Tibial nerve (tissue), 4 donors: ENCODE measurements at places on chromosomes 1 and 21. TPM values are rescaled to one million over a fixed set of nuclear protein-coding genes. Genes with fewer than 3 reads are reported as not detected.

DNA sequence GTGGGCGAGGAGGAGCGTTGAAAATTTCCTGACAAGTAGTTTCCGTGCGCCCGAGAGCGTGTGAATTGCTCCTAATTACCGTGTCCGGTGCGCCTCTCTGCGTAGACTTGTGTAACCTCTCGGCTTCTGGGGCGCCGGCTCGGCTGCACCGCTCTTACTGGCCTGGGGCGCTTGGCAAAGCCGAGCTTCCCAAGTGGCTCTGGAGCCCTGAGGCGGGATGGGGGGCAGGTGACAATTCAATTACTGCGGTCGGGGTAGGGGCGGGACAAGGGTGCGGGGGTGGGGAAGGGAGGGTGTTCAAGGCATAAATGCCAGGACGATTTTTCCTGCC, 392 bp upstream of the DMRTA2 start:
- DNase-seq, result no peak

Gene MYOC
- total RNA-seq, result 171 TPM

DNA sequence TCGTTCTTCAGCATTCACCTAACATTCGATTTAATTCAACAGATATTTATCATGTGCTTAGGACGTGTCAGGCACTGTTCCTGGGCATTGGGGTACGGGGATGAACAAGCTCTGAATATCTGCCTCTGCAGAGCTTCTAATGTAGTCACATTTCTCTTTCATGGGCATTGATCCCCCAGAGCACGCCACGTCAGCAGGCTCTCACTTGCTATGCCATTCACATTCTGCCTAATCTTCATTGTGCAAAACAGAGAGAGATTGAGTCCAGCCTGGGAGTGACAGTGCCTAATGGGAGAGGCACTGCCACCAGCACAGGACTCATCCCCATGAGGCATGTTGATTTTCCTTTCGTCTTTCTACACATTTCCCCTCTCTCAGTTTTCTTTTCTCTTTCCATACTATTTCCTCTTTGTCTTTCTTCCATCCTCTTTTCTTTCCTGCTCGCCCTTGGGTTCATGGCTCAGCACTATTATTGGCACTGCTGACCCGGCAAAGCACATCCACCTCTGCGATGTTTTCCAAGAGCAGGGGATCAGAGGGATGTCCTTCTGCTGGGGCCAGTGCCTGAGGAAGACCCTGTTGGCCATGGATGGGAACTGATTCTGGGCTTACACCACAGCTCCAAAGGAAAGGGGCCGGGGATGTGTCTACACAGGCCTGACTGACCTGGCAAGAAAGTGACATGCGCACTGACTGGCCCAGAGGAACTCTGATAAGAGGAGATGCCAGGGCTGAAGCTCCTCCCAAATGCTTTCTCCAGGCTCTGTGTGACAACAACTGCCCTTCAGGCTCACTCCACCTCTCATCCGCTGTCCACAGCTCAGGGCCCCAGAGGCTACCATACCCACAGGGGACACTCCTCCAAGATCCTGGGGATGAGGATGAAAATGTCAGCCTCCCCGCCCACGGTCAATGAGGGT, 195.9 kb downstream of the TOMM20 start:
- DNase-seq, result no peak

DNA sequence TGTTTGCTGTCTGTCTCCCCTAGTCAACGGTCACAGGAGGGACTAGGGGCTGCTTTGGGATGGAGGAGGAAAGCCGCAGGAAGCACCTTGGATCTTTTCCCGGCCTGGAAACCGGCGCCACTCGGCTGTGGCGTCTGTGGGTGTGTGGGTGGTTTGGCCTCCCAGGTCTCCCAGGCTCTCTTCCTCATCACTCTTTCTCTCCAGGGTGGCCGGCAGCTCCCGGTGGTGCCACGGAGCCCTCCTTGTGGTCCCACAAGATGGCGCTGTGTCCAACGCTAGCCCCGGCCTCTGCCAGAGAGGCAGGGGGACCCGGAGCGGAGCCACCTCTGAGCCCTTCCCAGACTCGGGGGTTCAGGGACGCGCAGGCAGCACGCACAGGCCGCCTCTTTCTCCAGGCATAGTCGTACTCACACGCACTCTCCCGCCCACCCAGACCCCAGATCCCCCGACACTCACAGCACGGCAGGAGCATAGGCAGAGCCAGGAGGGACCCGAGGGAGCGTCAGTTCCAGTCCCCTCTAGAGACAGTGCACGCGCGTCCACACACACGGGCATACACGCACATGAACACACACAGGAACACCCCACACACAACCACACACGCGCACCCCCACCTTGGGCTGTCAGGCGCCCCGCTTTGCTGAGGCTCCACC, 31.2 kb downstream of the CDCP2 start:
- peak; percentile 49 for DNase-seq

Gene GPR52
- not detected for total RNA-seq
